ENCODE measurements at places on chromosomes 12 and 14.

DNA sequence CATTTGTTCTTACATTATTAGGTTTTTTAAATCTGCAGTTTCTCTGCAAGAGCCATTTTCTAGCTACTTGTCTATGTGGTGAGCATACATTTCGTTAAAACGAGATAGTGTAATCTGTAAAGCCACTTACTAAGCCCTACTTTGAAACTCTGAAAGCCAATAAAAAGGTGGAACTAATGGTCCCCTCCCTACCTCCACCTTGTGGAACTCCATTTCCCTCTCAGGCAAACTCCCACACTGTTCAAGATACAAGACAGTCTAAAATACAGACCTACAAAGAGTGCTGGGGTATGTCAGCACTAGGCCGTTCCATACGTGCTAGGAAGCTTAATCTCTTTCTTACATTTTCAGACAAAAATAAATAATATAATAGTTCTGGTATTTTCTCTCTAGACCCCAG, 74.1 kb downstream of the DUSP6 start:
- DNase-seq, result no peak

DNA sequence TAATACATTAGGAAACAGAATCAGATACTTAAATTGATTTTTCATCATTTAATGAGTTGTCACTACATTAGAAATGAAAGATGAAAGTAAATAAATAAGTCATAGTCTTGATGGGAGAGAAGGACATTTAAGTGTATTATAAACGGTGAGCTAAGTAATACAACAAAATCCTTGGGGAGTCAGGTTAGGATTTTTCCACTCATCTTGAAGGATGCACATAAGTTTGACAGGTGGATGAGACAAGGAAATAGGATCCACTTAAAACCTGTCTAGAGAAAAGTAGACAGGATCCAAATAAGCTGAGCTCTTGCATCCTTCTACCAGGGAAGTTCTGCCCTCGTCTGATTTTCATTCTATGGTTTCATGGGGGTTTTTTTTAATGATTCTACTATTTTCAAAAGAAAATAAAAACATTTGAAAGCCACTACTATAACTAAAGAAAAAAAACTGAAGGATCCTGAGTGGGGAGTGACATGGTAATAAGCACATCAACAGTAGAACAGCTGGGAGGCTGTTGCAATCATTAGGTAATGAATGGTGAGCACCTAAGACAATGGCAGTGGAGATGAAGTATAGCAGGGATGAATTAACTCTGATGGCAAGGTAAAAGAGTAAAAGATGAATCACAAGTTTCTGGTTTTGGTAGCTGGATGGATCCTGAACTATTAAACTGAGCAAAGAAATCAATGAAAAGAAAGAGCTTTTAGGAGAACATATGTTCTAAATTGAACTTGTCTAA, 17.0 kb downstream of the CEP128 start:
- DNase-seq, result no peak

DNA sequence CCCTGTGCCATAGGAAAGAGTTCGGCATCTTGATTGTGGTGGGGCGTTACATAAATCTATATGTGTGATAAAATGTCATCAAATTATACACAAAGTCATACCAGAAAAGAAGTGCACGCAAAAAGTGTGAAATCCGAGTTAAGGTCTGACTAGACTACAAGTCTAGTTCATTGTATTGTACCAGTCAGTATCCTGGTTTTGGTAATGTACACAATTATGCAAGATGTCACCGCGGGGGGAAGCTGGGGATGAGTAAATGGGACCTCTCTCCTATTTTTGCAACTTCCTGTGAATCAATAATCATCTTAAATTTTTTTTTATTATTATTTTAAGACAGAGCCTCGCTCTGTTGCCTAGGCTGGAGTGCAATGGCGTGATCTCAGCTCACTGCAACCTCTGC, 43.2 kb upstream of the BCL11B start:
- DNase-seq, result peak; percentile 3

DNA sequence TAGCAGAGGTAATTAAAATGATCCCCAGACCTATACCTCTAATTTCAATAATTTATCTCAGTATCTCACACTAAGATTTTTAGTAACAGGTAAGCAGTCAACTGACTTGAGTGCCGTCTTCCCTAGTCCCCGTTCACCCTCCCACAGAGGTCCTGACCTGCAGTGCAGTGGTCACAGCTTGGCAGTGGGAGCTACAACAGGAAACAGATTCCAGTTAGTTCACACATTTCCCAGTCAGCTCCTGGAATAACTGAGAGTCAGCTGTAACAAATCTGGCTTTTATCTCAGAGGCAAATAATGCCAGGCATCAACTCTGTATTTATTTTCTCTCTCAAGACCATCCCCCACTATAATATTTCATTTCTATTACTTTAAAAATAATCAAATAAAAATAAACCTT, 308.2 kb downstream of the ATP23 start:
- DNase-seq, result no peak

DNA sequence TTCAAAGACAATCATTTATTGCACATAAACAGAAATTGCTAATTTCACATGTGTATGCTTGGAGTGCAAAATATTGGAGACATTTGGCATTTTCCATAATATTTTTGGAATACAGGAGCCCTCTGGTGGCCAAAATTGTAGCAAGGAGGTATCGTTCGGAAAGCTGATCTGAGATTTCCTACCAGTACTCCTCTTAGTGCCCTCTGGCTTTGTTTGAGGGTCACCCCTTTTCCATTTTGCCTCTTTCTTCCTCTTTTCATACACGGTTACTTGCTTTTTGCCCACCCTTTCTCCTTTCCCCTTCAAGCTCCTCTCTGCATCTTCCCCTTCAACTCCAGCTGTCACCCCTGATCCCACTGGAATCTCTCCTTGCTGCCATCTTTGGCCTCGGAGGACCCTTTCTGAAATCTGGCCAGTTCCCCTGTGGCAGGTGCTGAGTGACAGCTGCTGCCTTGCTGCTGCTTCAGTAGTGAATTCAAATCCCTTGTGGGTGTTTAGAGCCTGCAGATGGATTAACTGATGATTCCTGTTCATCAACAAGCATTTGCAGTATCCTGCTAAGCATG, 164.6 kb upstream of the PARP11 start:
- DNase-seq, result peak; percentile 45

- no peak for DNase-seq
Measured at GRCh38 chr12:49505672-49506071, 33.2 kb upstream of the KCNH3 start.

GRCh38 chr12:79534029-79534867, 156.5 kb downstream of the PAWR start:
- DNase-seq, result no peak

DNA sequence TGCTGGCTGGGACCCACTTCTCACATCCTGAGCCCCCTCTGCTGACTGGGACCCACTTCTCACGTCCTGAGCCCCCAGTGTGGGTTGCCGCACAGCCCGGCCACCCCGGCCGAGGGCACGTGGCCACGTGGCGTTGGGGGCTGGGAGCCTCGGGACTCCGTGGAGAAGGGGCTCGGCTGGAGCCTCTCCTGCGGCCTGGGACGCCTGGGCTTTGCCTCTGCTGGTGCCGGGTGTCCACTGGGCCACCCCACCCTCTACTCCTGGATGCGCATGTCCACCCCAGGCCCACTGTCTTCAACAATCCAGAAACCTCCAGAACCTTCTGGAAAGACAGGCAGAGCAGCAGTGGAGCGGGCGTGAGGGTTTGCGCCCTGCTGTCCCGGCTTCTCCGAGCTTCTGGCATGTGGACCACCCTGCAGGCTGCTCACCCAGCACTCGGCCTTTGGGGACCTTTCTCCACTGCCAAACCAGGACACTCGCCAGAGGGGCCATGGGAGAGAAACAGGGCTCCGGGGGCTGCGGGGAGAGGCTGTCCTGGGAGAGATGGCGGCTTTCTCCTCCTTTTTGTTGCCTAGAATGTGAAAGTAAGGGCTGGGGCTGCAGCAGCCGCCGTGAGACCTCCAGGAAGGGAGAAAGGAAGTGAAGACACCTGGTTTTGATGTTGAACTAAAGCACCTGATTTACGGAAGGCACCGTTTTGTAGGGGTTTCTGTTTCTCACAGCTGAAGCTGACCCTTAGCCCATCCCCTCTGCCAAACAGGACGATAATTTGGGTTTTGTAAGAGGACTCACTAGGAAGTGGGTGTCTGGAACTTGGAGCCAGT, 30.0 kb downstream of the NOC4L start:
- DNase-seq, result no peak

DNA sequence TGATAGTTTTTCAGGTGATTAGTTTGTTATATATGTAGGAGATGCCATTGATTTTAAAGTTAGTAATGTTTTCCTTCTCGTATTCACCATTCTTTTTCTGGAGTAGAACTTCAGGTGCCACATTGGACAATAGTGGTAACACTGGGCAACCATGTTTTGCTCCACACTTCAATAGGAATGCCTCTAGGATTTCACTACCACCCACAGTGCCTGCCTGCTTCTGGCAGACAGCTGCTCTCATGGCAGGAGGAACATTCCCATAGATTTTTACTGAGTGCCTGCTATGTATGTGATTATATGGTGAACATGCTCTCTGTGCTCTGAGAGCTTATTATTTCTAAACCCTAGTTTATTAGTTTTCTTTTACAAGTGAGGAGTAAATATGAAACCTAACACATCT, 53.7 kb downstream of the GCH1 start:
- no peak for DNase-seq

GRCh38 chr12:116948298-116948697, 37.5 kb downstream of the FBXW8 start:
- no peak for DNase-seq
